ENCODE measurements at places on chromosomes 1 and 21. TPM values are rescaled to one million over a fixed set of nuclear protein-coding genes. Genes with fewer than 3 reads are reported as not detected.
A peak's percentile ranks its signal among the peaks of the same experiment; 100 is the strongest.

The SUMO3 gene
- 153 TPM for total RNA-seq

The H6PD gene
- total RNA-seq: 16.7 TPM

The FAM89A gene
- 10.9 TPM for total RNA-seq

The TMEM9 gene
- total RNA-seq: 118 TPM

The FALEC gene
- total RNA-seq: not detected

The CYP4X1 gene
- total RNA-seq: not detected

The DCST2 gene
- not detected for total RNA-seq

The NEXN gene
- 3.3 TPM for total RNA-seq

The SHISAL2A gene
- not detected for total RNA-seq

The KRTAP13-2 gene
- not detected for total RNA-seq

- no peak for DNase-seq
Observed at GRCh38 chr1:68205794-68206358, 26.4 kb downstream of the WLS start.

- DNase-seq: no peak
Observed at GRCh38 chr1:26790551-26790953, 2.8 kb downstream of the PIGV start.

DNA sequence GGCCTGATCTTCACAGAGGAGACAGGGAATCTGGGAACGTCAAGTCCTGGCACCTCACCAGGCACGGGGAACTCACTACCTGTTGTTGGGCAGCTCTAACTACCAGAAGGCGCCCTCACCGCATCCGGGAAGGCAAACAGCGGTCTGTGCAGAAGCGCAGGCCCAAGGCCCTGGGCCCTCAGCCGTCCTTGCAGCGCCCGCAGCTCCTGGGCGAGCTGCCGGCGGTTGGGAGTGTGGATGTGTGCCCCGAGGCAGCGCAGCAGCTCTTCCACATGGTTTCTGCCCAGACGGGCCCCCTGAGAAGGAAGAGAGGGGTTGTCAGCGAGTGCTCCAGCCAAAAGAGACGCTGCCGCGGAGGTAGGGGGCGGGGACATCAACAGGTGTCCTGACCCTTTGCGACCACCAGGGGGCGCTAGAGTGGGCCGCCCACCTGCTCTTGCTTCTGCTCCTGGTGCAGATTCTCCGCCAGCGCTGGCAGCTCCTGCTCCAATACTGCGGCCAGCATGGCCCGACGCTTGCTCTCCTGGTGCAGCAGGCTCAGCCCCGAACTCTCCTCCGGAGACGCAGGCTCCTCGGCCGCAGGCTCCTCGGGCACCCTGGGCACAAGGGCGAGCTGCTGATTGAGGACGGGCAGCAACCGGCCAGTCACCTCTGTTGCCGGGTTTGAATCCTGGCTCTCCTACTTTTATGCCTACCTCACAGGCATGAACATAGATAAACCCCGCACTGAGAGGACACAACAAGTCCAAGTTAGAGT is 9.3 kb downstream of the MAP3K6 start:
- peak; percentile 24 for DNase-seq

DNA sequence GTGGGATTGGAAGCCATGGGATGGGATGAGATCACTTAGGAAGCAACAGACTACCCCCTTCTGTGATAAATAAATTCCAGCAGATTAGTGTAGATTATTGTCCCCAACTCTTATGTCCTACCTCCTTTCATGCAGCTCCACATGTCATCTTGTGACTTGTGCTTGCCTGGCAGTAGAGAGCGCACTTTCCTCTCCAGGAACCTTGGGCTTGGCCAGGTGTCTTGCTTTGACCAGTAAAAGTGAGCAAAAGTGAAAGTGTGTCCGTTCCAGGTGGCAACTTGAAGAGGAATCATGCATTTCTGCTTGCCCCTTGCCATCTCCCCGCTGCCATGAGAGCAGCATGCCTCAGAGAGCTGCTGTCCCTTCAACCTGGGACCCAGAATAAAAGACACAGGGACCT is 122.9 kb upstream of the ERG start:
- DNase-seq: no peak

DNA sequence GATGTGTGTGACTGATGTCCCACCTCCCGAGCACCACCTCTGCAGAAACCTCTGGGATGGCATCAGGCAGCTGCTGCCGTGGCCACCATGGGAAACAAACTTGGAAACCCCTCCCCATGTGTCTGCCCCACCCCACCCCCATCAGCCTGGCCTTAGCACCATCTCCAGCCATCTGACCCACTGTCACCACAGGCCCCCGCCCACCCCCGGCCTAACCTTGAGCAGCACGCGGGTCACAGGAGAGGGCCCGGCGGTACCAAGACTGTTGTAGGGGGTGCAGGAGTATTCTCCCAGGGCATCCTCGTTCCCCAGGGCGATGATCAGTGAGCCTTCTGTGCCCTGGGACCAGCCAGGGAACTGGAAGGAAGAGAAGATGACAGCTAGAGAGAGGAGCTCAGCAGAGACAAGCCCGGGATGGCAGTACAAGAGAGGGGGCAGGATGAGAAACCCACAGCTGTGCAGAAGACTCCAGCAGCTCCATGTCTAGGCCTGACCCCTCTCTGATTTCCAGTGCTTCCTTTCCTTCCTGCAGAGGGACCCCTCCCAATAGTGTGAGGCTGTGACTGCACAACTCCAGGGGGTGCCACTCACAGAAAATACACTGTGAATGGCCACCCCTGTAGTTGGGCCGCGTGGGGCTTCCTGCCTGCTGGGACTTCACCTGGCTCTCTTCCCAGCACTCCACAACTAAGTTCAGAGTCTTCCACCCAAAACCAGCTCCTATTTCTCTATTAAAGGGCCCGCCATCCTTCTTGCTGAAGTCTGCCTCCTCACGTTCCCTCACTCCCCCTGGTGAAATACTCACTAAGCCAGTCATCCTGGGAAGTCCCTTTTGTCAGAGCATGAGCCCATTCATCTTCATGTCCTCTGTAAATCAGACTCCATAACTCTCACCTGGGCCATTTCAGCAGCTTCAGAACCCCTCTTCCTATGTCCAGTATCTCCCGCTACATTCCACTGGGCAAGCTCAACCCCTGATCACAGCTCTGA is 7.3 kb upstream of the TAGLN2 start:
- no peak for DNase-seq

- DNase-seq: no peak
Observed at GRCh38 chr21:23101111-23101510, 2102.9 kb downstream of the NCAM2 start.

DNA sequence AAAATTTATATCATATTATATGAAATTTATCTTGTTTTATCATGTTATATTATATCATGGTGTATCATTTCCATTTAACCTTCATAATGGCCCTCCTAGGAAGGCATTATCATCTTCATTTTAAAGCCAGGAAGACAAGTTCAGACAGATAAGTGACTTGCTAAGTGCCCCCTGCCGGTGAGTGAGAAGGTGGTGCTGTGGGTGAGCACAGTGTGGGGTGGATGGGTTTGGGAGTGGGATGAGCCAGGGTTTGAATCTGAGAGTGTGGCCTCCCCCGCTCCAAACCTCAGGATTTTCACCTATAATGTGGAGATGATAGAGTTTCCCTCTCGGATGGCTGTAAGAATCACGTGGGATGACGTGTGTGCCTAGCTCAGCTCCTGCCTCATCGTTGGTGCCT is 108.7 kb upstream of the IGSF21 start:
- peak; percentile 15 for DNase-seq

DNA sequence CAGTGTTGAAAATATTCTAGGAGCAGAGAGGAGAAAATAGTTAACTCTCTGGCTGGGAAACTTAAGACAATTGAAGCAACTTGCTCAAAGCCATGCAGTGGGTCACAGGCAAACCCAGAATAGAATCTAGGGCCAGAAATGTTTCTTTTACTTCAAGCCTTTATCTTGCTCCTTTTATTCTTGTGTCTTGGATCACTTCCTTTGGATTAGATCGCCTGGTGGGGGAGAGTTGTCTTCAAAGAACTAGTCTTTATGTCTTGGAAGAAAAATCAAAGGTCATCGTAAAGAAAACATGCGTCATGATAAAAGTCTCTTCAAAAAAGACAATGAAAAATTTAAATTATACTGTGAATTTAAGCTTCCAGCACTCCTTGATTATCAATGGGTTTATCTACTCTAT is 493.6 kb upstream of the USP24 start:
- no peak for DNase-seq

DNA sequence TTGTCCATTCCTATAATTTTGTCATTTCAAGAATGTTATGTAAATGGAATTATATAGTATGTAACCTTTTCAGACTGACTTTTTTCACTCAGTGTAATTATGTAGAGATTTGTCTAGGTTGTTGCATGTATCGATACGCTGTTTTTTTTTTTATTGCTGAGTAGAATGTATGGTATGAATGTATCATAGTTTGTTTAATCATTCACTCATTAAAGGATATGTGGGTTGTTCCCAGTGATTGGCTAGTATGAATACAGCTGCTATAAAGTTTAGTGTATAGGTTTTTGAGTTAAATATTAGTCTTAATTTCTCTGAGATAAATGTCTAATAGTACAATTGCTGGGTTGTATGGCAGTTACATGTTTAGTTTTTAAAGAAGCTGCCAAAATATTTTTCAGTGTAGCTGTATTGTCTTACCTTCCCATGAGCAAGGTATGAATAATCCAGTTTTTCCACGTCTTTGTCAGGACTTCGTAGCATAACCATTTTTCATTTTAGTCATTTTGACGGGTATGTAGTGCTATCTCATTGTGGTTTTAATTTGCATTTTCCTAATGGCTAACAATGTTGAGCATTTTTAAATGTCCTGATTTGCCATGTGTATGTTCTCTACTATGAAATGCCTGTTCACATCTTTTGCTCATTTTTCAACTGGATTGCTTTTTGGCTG is 22.4 kb downstream of the CASQ2 start:
- no peak for DNase-seq

GRCh38 chr1:84570436-84571149 is 3.6 kb downstream of the CTBS start:
- DNase-seq: no peak

- no peak for DNase-seq
Observed at GRCh38 chr1:170377440-170377839, 154.5 kb upstream of the GORAB start.

DNA sequence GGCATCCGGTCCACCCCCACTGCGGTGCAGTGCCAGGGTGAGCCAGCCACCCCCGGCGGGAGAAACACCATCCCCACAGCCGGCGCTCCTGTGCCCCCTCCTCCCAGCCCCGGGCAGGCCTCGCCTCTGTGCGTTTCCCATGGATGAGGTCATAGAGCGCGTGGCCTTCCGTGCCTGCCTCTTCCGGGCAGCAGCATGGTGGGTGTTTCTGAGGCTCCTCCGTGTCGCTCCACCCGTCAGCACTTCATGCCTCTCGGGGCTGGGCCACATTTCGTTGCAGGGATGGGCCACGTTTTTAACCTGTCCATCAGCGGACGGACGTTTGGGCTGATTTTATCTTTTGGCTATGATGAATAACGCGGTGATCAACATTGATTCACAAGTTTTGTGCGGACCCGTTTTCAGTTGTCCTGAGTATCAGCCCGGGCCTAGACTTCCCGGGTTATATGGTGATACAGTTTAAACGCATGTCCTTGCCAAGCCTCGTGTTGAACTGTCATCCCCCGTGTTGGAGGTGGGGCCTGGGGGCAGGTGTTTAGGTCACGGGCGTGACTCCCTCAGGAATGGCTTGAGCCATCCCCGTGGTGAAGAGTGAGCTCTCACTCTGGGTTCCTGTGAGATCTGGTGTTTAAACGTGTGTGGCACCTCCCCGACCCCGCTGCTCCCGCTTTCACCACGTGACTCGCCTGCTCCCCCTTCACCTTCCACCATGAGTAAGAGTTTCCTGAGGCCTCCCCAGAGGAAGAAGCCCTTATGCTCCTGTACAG is 64.8 kb downstream of the SLX9 start:
- DNase-seq: peak; percentile 0

- DNase-seq: no peak
Observed at GRCh38 chr21:14121719-14122118, 89.0 kb downstream of the LIPI start.

DNA sequence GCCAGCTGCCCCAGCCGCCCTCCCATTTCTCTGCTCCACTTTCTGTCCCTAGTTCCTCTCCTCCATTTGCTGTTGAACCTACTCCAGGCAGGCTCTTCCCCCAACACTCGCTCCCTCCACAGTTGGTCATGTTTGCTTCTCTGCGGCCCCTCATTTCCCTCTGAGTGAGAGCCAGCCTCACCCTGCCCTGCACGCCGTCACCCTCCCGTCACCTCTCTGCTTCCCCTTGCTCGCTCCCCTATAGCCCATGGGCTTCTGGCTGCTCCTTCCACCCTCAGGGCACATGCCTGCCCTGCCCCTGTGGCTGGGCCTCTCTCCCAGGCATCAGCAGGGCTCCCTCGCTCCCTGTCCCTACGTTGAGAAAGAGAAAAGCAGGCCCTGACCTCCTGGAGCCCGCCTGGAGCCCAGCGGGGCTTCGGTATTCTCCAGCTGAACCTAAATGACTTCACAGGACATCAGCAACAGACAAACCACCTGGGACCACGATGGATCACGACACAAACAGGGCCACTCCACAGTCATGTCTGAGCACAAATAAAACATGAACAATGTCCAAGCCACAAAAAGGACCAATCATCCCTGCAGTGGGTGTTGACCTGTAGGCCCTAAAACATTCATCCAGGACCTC is 13.3 kb upstream of the THEMIS2 start:
- DNase-seq: no peak

DNA sequence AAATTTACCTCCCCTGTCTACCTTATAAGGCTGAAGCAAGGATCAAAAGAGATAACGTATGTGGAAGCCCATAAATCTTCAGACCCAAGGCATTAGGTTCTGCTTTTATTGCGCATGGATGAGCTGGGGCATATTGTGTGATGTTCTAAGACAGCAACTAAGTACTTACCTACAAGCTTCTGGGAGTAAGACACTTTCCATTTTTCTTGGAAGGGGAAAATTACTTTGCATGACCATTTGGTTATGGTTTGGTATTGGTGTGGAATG is 21.1 kb downstream of the LMOD1 start:
- no peak for DNase-seq

GRCh38 chr1:174413632-174414031 is 34.1 kb upstream of the GPR52 start:
- DNase-seq: no peak

GRCh38 chr1:107622535-107622934 is 342.4 kb downstream of the VAV3 start:
- DNase-seq: no peak

DNA sequence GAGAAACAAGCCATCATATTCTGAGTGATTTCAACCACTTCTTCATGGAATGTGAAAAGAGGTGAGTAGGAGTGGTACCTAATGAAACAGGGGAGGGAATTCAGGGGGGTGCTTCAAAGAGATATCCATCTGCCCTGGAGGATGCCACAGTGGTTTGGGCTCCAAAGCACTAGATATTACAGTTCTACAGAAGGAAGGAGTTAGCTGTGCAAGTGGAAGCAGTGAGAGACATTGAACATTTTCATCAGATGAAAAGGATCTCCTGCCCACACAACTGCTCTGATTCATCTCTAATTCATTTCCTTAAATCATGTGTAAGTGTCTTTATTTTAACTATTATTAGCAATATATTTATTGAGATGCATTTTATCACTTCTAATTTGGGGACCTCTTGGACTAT is 2.8 kb upstream of the RGS5 start:
- no peak for DNase-seq

- DNase-seq: no peak
Observed at GRCh38 chr1:28122183-28122582, 33.8 kb upstream of the EYA3 start.

GRCh38 chr1:31111290-31111951 is 45.9 kb upstream of the PUM1 start:
- peak; percentile 26 for DNase-seq
